ENCODE measurements at places on chromosomes 4 and X.

DNA sequence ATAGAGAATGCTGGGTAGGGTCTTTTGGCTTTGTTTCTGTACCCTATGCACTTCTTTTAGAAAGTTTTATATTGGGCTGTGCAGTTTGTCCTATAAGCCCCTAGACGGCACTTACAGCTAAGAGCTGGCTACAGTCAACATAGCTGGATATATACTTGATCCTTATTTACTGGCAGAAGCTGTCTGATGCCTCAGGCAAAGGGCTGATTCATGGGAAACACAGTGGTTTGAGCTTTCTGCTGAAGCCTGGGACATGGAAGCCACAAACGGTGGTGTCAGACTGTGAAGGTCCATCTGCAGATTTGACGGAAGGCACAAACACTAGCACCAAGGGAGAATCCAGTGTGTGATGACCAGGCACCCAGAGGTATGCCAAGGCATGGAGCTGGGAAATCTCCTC lies 608.4 kb downstream of the ANKRD50 start:
- no peak for DNase-seq

GRCh38 chr4:165470009-165470408 lies 91.2 kb downstream of the CPE start:
- no peak for DNase-seq

DNA sequence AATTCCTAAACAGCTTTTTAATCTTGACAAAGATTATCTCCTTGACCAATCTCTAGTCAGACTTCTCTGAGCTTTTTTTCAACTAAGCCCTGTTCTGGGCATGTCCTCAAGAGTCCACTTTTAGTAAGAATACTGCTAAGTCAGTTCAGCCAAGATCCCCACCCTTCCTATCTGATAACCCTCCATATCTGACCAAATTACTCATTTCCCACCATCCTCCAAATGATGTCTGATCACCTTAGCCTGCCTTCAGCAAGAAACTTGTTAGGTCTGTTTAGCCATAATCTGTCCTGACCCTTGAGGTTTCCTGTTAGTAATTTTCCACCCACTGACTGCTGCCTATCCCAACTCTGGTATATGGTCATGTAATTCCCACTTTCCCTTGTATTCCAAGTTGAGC lies 65.2 kb downstream of the FAM13A start:
- no peak for DNase-seq

DNA sequence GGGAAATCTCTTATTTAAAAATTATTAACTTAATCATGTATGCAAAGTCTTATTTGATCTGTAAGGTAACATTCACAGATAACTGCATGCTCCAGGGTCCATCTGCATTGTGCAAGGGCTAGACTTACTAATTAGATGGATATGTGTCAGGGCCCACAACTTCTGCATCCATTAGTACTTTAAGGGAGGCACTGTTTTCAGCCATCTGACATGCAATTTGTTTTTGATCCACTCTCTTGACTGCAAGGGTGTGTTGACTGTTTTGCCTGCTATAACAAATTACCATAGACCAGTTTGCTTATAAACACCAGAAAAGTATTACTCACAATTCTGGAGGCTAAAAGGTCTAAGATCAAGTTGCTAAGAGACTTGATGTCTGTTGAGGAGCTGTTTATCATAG lies 542.1 kb upstream of the HS3ST1 start:
- no peak for DNase-seq

GRCh38 chr4:153514688-153515426 lies 48.7 kb downstream of the TMEM131L start:
- no peak for DNase-seq

DNA sequence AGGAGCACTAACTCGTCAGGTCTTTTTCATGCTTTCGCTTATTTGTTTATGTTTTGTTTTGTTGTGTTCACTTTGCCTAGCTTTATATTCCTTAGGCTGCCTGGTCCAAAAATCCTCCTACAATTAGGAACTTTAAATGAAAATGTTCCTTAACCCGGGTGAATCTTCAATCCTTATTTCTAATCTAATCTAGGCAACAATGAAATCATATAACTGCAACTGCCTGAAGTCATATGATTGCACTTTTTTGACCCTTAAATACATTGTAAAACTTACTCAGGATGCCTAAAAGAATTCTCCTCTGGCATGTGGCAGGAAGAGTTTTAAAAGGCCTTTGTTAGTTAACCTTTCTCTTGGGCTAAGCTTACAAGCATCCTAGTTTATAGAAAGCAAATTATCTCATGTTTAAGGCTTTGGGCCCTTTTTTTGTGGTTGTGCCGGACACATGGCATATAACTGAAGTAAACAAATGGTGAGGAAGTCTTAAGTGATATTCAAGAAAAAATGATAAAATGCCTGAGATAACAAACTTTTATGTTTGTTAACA lies 279.4 kb downstream of the FAT4 start:
- DNase-seq: no peak
